SJSA1 (cell line): ENCODE measurements at places on chromosomes 2 and 18. TPM values are rescaled to one million over a fixed set of nuclear protein-coding genes. Genes with fewer than 3 reads are reported as not detected.

DNA sequence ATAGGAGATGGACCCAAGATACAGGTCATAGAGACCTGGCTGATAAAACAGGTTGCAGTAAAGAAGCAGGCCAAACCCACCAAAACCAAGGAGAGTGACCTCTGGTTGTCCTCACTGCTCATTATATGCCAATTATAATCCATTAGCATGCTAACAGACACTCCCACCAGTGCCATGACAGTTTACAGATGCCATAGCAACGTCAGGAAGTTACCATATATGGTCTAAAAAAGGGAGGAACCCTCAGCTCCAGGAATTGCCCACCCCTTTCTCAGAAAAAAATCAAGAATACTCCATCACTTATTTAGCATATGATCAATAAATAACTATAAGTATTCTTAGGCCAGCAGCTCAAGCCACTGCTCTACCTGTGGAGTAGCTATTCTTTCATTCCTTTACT lies 574.7 kb upstream of the ID2 start:
- no peaks in the 10 kb centered on the region for H3K36me3 ChIP-seq
- H3K27ac ChIP-seq = no peak overlapping the region
- H3K4me3 ChIP-seq = no peak overlapping the region
- no peaks in the 10 kb centered on the region for H3K4me1 ChIP-seq
- no peak for DNase-seq

GRCh38 chr2:84223191-84223590 lies 235.9 kb downstream of the SUCLG1 start:
- no peak overlapping the region for H3K27ac ChIP-seq
- no peaks in the 10 kb centered on the region for H3K4me1 ChIP-seq
- H3K27me3 ChIP-seq = no peaks in the 10 kb centered on the region
- H3K36me3 ChIP-seq = no peaks in the 10 kb centered on the region
- DNase-seq = peak; percentile 7
- no peak overlapping the region for H3K4me3 ChIP-seq

GRCh38 chr2:190583507-190584337 lies 49.2 kb upstream of the NEMP2 start:
- H3K4me3 ChIP-seq = no peak overlapping the region
- no peak overlapping the region for H3K27ac ChIP-seq
- no peaks in the 10 kb centered on the region for H3K36me3 ChIP-seq
- DNase-seq = no peak
- H3K27me3 ChIP-seq = no peaks in the 10 kb centered on the region

GRCh38 chr2:2222931-2223330 lies 108.1 kb downstream of the MYT1L start:
- H3K4me1 ChIP-seq = no peaks in the 10 kb centered on the region
- no peak for DNase-seq
- H3K27ac ChIP-seq = no peak overlapping the region
- no peak overlapping the region for H3K4me3 ChIP-seq
- no peaks in the 10 kb centered on the region; the same call in 1 of the 2 replicates for H3K27me3 ChIP-seq
- H3K36me3 ChIP-seq = no peaks in the 10 kb centered on the region

GRCh38 chr2:197165020-197165419 lies 145.6 kb downstream of the ANKRD44 start:
- DNase-seq = no peak
- H3K4me3 ChIP-seq = no peak overlapping the region
- no peak overlapping the region for H3K27ac ChIP-seq
- no peaks in the 10 kb centered on the region for H3K36me3 ChIP-seq

GRCh38 chr2:6683516-6683915 lies 182.2 kb downstream of the CMPK2 start:
- DNase-seq = no peak
- no peaks in the 10 kb centered on the region for H3K36me3 ChIP-seq
- H3K27ac ChIP-seq = no peak overlapping the region
- no peak overlapping the region for H3K4me3 ChIP-seq
- no peaks in the 10 kb centered on the region for H3K27me3 ChIP-seq

DNA sequence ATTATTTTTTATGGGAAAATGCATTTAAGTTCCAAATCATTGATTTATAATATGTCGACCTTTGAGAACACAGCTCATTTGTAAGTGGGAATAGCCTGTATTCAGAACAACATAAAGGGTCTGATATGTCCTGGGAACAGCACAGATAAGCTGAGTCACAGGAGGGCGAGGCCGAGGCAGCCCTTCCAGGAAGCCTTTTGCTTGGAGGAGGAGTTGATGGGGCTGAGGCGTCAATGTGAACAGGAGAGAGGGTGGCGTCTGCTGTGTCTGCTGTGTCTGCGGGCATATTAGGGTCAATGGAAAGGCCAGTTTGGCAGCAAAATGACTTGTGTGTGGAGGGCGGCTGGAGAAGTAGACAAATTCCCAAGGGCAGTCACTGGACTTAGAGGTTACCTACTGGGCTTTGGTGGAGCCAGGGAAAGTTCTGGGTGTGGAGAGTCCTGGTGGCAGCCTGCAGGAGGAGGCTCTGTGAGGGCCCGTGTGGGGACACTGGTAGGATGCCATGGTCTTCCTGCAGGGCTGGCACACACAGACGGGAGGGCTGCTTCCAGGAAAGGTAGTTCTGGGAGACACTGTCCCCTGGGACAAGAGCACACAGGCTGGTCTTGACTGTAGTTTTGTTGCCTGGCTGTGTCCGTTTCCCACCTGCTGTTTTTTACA lies 128.1 kb downstream of the GLI2 start:
- peak overlapping the region; percentile 61 for H3K27ac ChIP-seq
- H3K4me1 ChIP-seq = peaks cover 79% of the 10 kb centered on the region
- peak; percentile 68 for DNase-seq
- no peaks in the 10 kb centered on the region for H3K27me3 ChIP-seq
- H3K36me3 ChIP-seq = 0 out of 2 replicates have a peak, but pooled peaks cover 4% of the 10 kb centered on the region

DNA sequence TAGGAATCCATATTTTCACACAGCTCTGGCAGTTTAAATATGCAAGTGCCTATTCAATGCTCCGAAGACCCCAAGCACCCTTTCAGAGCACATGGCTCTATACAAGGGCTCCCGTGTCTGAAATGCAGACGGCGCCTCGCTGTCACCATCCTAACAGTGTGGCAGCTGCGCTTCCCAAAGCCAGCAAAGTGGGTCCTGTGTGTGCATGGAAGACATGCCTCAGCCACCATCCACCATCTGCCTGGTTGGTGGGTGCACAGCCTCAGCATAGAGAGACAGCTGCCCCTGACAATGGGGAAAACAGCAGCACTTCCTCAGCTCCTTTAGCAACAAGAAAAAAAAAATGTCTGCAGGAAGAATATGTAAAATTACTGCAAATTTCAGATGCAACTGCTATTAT lies 218.1 kb downstream of the SP3 start:
- DNase-seq = no peak
- peaks cover 2% of the 10 kb centered on the region for H3K4me1 ChIP-seq
- H3K4me3 ChIP-seq = no peak overlapping the region

- H3K4me1 ChIP-seq = peaks cover 19% of the 10 kb centered on the region
- H3K27me3 ChIP-seq = no peaks in the 10 kb centered on the region
- no peak for DNase-seq
- no peak overlapping the region for H3K27ac ChIP-seq
These were observed 96.3 kb downstream of the UPP2 start for GRCh38 chr2:158197940-158198339.

- no peaks in the 10 kb centered on the region for H3K27me3 ChIP-seq
- no peaks in the 10 kb centered on the region for H3K36me3 ChIP-seq
- H3K4me1 ChIP-seq = peaks cover 8% of the 10 kb centered on the region
- no peak overlapping the region for H3K4me3 ChIP-seq
- H3K27ac ChIP-seq = no peak overlapping the region
- DNase-seq = peak; percentile 36
These were observed 275.9 kb upstream of the TCF4 start for GRCh38 chr18:55863876-55864275.

DNA sequence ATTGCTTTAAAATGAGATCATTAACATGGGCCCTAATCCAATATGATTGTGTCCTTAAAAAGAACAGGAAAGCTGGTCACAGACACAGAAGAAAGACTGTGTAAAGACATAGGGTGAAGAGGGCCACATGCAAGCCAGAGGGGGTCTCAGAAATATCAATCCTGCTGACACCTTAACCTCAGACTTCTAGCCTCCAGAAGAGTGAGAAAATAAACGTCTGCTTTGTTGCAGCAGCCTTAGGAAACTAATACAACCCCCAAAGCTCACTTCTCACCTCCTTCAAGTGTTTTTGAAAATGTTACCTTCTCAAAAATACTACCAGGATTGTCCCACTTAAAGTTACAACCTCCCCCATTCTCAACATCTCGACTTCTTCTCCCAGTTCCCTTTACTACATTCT lies 39.8 kb upstream of the SESTD1 start:
- H3K27me3 ChIP-seq = no peaks in the 10 kb centered on the region
- H3K4me1 ChIP-seq = peaks cover 9% of the 10 kb centered on the region
- no peak overlapping the region for H3K4me3 ChIP-seq
- H3K36me3 ChIP-seq = no peaks in the 10 kb centered on the region

- no peaks in the 10 kb centered on the region for H3K4me1 ChIP-seq
- no peak for DNase-seq
- H3K4me3 ChIP-seq = no peak overlapping the region
- no peaks in the 10 kb centered on the region for H3K36me3 ChIP-seq
- H3K27ac ChIP-seq = no peak overlapping the region
These were observed 40.4 kb upstream of the ANKRD62 start for GRCh38 chr18:12053289-12053688.

- no peak overlapping the region for H3K4me3 ChIP-seq
- no peaks in the 10 kb centered on the region for H3K4me1 ChIP-seq
- no peaks in the 10 kb centered on the region for H3K36me3 ChIP-seq
These were observed 76.6 kb upstream of the ARL5A start for GRCh38 chr2:151904807-151905206.

GRCh38 chr2:144517866-144518747 lies 1.8 kb downstream of the ZEB2 start:
- no peak for DNase-seq
- peak overlapping the region; percentile 95 for H3K4me3 ChIP-seq
- H3K36me3 ChIP-seq = peaks cover 12% of the 10 kb centered on the region
- H3K4me1 ChIP-seq = peaks cover 50% of the 10 kb centered on the region
- peak overlapping the region; percentile 100 for H3K27ac ChIP-seq

DNA sequence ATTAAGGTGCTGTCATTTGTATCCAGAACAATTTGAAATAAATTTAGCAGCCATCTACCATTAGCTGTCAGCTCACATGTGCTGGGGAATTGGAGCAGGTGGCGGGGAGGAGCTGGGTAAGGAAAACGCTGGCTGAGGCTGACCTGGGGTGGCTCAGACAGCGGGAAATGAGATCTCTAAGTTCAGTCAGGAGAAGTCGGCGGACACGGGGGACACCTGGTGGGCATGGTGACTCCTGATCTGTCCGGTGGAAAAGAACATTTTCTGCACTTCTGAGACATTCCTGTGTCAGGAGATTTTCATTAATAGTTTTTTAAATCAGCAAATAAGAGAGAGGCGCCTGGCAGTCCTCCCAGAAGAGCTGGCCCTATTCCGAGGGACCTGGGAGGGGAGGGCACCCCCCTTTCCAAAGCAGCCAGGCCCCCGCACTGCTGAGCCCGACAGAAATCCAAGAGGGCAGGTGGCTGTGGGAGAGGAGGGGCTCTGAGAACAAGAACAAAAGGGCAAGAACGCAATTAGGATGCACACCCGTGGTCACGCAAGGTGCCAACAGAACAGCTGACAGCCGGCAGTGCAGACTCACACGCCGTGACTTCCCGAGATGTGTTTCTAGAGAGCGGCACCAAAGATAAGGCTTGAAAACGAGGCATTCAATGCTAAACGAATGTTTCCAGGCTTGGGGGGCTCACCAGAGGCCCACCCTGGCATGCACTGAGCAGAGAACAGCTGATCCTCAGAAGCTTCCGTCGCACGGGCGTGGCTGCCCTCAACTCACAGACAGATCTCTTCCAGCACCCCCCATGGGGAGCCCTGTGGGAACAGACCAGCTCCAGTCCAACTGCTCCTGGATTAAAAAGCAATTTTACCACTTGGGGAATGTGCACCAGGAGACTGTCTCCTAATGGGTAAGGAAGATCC lies 26.4 kb downstream of the SLC66A2 start:
- no peak overlapping the region for H3K27ac ChIP-seq
- no peak overlapping the region for H3K4me3 ChIP-seq
- no peaks in the 10 kb centered on the region for H3K27me3 ChIP-seq

GRCh38 chr18:73153271-73153670 lies 285.5 kb upstream of the NETO1 start:
- no peaks in the 10 kb centered on the region for H3K36me3 ChIP-seq
- H3K4me3 ChIP-seq = no peak overlapping the region
- H3K27ac ChIP-seq = no peak overlapping the region
- H3K4me1 ChIP-seq = no peaks in the 10 kb centered on the region
- H3K27me3 ChIP-seq = no peaks in the 10 kb centered on the region
- no peak for DNase-seq

- peak overlapping the region; percentile 98 for H3K27ac ChIP-seq
- no peaks in the 10 kb centered on the region for H3K27me3 ChIP-seq
- peaks cover 42% of the 10 kb centered on the region for H3K4me1 ChIP-seq
- peak; percentile 78 for DNase-seq
- no peak overlapping the region for H3K4me3 ChIP-seq
These were observed 42.1 kb upstream of the RFX8 start for GRCh38 chr2:101516823-101517690.

- no peak for DNase-seq
- no peaks in the 10 kb centered on the region for H3K36me3 ChIP-seq
- H3K4me3 ChIP-seq = no peak overlapping the region
- H3K27me3 ChIP-seq = peaks cover 5% of the 10 kb centered on the region; the same call in 1 of the 2 replicates
These were observed 11.0 kb downstream of the IL18R1 start for GRCh38 chr2:102366406-102367112.

Gene MERTK
- total RNA-seq = not detected in 2 replicates

Gene ACVR1C
- total RNA-seq = not detected in 2 replicates

Gene GALNT13
- not detected in 2 replicates for total RNA-seq

Gene IGFBP2
- total RNA-seq = 0.32 and 0.60 TPM in 2 replicates

Gene POMC
- not detected in 2 replicates for total RNA-seq

Gene ZNF385B
- not detected in 2 replicates for total RNA-seq

Gene TUBA4B
- not detected in 2 replicates for total RNA-seq
